ENCODE measurements at places on chromosomes 2 and 18.
A peak's percentile ranks its signal among the peaks of the same experiment; 100 is the strongest.

DNA sequence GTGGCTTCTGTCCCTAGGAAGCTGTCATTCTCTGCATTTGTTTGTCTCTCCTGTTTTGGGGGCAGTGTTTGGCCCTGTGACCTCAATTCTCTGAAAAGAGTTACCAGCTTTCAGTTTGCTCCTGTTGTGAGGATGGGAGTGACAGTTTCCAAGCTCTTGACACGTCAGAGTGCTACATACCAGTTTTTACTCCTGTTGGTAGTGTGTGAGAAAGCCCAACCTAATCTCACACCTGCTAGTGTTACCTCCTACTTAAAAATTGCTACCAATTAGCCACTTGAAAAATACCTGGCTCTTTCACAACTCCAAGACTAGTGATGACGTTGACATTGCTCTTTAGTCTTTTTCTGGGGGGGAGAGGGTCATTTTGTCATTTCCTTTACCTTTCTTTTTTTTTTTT is 14.1 kb downstream of the SKA1 start:
- DNase-seq: no peak

GRCh38 chr2:200604571-200605255 is 18.9 kb downstream of the AOX1 start:
- no peak for DNase-seq

GRCh38 chr2:196263181-196263747 is 91.9 kb upstream of the STK17B start:
- DNase-seq: no peak

DNA sequence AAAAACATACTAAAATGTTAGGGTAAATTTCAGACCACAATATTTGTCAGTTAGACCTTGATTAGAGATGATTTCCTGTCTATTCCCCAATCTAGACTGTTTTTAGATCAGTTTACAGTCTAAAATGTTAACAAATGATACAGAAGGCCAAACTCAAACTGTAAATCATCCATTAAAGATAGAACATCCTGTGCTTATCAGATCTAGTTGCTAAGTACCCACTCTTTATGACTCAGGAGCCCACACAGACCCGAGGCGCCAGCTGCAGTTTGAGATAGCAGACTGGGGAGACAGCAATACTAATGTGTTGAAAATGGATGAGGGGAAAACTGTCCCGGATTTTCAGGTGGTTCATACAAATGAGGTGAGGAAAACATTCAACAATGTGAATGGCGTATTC is 113.3 kb downstream of the SCG2 start:
- no peak for DNase-seq

GRCh38 chr2:109136542-109136941 is 7.5 kb downstream of the SH3RF3 start:
- DNase-seq: no peak

DNA sequence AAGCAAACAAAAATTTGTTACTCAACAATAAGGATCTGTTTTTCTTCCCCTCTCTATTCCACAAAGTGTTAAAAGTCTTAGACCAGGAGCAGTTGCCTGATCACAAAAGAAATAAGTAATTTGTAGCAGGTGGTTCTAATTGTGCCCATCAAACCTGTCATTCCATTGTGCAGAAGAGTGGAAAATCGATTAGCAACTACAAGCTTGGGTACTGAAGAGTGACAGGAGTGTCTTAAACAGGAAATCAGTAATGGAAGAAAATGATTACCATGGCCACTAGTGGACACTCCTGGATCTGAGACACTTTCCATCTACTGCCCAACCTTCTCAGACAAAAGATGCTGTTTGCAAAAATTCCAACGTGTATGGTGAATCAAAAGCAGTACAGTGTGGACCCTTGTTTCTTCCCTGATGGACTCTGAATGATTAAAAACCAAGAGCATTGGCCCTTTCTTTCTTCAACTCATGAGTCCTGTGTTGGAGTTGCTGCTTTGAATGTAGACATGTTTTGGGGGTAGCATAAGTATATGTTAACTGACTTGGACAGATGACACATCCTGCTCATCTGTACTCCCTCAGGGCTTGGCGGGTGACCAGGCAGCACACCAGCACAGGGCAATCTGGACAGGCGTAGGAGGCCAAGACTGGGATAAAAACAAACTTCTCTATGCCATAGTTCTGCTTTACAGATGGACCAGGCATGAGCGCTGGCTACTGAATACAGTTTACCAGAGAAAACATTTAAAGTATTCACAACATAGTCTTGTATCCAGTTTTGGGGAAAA is 51.9 kb downstream of the PLA2R1 start:
- no peak for DNase-seq

- DNase-seq: no peak
Observed at GRCh38 chr2:28713577-28714298, 37.9 kb upstream of the PPP1CB start.

DNA sequence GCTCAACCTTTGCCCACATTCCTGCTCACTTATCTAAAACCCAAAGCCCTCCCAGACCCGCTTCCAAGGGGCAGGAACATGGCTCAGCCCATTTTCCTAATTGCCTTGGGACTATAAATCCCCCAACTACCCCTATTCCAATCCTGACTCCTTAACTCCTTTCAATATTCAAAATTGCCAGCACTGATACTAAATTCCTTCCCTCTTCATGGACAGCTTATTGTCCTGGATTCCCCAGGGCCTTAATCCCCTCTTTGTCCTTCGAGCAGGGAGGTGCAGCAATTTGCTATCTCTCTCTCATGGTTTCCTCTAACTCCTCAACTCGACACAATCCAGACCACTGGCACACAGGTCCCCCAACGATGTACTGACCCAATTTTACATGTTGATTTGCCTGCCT is 99.1 kb downstream of the SLC25A12 start:
- no peak for DNase-seq

DNA sequence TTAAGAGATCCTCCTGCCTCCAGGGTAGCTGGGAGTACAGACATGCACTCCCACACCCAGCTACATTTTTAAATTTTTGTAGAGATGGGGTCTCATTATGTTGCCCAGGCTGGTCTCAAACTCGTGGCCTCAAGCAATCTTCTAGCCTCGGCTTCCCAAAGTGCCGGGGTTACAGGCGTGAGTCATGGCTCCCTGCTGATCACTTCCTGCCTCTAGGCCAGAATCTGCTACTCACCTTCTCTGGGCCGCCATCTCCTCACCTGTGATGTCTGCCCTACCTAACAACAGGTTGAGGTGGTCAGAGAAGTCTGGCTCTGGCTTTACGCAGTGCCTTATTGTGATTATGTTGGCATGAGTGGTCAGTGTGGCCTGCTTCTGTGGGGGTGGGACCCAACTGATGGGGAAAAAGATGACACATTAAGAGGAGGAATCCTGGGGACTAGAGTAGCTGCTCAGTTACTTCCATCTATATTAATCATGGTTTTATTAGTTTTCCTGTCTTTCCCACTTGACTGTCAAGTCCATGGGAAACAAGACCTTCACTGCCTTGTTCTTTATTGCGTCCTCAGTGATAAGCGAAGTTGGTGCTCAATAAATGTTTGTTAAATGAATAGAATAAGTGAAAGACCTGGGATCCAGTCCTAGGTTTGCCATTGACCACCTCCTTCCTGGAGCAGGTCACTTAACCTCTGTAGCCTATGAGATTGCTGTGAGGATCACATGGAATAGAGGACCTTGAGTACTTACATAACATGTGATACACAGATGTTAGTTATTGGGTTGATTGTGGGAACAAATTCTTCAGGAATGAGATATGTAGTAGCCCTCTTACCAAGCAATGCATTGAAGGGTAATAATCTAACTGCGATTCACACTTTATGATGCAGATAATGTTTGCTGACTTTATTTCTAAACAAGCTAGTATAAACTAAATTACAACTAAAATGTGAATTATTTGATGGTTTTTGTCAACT is 15.7 kb downstream of the KCTD1 start:
- no peak for DNase-seq

DNA sequence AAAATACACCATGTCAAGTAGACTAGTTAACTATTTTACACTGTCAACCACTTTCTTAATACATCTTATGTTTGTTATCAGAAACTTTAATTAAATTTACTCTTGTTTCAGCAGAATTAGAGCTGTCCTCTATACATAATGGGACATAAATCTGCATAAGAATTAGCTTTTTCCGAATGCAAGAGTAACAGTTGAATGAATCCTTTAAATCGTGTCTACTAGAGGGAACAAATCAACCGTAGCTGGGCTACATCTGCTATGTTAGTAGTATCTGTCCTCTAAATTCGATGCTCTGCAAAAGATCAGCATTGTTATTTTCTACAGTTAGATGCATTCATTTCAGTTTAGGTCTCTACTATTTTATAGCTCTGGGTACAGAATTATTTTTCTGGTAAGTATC is 1090.6 kb downstream of the DPP10 start:
- DNase-seq: no peak

- no peak for DNase-seq
Observed at GRCh38 chr18:3415110-3415509, 34.9 kb upstream of the TGIF1 start.

GRCh38 chr2:147648471-147648870 is 196.4 kb upstream of the ACVR2A start:
- DNase-seq: no peak

GRCh38 chr2:72770879-72771461 is 54.9 kb downstream of the EXOC6B start:
- DNase-seq: no peak

DNA sequence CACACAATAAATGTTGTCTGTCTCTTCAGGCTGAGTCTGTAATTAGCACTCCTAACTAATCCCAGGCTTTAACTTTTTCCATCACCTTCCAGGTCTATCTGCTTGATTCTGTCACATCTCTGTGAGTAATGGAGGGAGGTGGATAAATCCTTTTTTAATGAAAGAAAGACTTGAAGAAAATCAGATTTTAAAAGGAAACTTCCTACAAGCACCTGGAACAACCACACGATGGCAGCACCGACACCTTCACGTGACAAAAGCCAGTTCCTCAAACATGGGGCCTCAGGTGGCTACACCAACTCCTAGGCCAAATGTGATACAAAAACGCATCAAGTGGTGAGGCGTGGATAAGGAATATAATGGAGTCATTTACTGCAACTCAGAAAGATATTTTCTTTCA is 41.8 kb downstream of the TGFBRAP1 start:
- DNase-seq: peak; percentile 53

GRCh38 chr2:200795028-200795440 is 16.7 kb upstream of the BZW1 start:
- DNase-seq: no peak

GRCh38 chr18:51074605-51075004 is 44.6 kb downstream of the SMAD4 start:
- no peak for DNase-seq

- no peak for DNase-seq
Observed at GRCh38 chr18:3648641-3649040, 198.7 kb downstream of the TGIF1 start.

DNA sequence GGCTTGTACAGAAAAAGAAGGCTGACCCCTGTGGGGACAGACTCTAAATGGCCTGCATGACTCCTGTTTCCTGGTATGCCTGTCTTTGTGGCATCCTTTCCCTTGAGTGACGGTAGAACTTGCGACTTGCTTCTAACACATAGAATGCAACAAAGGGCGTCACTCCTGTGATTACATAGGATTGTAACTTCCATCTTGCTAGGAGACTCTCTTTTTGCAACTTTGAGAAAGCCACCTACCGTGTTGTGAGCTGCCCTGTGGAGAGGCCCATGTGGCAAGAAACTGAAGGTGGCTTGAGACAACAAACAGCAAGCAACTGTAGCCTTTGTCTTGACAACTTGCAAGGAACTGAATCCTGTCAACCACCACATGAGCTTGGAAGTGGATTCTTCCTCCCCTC is 46.5 kb downstream of the THNSL2 start:
- DNase-seq: no peak

- DNase-seq: no peak
Observed at GRCh38 chr2:237726401-237726830, 72.2 kb upstream of the RBM44 start.

DNA sequence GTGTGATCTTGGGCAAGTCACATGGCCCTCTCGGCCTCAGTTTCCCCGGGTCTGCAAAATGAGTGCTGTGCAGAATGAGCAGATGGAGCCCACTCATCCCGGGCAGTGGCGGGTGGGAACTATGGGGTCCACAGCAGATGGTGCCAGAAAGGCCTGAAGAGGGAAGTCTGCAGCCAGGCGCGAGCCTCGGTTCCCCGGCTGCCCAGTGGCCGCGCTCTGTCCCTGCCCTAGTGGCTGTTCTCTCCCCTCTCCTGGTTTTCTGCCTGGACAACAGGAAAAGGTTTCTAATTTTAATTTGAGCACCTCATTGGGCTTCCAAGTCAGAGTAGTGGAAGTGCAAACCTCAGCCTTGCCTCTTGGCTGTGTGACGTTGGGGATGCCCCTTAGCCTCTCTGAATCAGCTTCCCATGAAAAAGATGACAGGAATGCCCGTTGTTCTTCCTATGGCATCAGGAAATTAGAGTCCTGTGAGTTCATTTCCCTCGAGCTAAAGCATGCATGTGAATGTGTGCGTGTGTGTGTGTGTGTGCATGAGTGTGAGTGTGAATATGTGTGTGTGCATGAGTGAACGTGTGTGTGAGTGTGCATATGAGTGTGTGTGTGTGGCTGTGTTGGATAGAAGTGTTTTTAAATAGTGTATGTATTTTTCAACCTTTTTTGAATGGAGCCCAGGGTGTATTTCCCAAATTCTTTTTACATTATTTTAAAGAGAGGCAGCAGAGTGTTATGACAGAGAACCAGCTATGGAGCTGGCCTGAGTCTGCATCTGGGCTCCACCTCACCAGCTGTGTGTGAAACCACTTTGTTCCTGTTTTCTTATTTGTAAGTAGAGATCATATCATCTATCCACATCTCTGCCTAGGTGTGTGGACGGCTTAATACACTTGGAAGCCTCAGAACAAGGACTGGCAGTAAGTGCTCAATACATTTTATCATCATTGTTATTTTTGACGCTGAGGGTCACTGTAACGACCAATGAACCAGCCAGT is 41.3 kb downstream of the RRM2 start:
- no peak for DNase-seq

- no peak for DNase-seq
Observed at GRCh38 chr2:127196998-127197397, 23.1 kb downstream of the CYP27C1 start.

- DNase-seq: no peak
Observed at GRCh38 chr2:223731503-223731902, 105.9 kb downstream of the AP1S3 start.

DNA sequence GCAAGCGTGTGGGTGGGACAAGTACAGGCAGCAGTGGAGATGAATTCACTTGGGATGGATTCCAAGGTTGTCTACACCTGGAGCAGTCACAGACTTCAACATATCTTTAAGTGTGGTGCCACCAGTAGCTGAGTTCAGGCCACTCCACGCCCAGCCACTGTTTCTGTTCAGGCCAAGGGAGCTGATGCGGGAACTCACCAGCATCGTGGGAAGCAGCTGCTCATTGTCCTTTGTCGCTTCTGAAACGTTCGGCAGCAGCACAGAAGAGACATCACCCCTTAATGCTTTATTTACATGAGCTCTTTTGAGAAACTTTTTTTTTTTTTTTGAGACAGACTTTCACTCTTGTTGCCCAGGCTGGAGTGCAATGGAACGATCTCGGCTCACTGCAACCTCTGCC is 19.9 kb upstream of the INHBB start:
- no peak for DNase-seq

DNA sequence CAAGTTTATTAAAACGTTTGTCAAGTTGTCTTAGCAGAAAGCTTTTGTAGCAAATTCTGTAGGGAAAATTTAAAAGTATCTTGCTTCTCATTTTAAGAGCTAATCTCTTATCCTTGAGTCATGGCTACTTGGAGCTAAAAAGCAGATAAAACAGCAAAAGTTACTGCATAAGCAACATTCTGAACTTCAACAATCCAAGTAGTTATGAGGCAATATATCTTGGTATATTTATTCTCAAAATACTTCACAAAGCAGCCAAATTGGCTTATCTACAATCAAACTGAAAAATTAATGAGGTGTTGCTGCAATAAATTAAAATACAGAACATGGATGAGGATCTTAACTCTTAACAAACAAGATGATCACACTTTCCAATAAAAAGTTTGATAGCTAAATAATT is 306.5 kb downstream of the PIEZO2 start:
- DNase-seq: no peak

Data from glutamatergic neuron (in vitro differentiated cells).